ENCODE measurements at places on chromosomes 2 and 18.

GRCh38 chr2:137800386-137800785 is 163.9 kb upstream of the HNMT start:
- no peak for DNase-seq

DNA sequence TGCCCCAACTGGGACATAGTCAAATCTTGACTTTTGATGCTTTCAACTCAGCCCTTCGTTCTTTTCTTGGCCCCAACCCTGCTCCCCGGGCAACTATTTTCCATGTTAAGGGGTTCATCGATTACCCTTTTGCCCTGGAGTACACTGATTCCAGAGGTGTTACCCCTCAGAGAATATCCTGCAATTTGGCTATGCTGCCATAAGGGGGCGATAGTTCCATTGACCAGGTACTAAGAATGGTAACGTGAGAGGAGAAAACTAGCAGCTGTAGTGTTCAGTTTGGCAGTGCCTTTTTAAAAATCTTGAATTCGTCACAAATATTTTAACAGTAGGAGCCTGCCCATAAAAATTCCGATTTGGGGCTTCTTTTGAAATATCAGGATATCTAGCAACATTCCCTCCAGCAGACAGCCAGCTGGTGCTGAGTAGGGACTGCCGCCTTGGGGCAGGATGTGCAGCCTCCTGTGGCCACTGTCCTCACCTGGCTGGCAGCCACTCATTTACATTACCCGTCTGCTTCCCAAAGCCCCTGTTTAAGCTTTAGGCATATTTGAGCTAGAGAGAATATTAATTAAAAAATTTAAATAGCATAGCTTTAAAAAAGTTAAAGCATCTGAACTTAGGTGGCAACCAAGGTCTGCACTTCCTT is 146.3 kb upstream of the SKOR2 start:
- DNase-seq = no peak

DNA sequence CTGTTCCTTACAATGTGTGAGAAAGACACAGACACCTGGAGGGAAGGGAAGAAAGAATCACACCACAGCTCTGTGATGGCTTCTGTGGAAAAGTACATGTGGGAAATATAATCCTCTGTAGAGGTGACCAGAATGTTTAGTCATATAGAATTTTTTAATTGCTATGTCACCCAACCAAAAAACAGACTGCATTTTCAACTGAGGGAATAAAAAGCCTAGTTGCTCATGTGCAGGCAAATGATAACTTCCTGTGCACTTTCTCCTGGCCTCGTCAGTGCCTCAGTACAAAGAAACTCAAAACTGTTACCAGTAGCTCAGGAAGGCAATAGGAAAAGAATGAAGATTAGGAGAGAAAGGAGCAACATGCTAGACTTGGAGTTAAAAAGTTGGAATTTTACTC is 326.8 kb downstream of the OSR1 start:
- DNase-seq = no peak

GRCh38 chr2:106076941-106077340 is 117.2 kb downstream of the UXS1 start:
- DNase-seq = no peak

DNA sequence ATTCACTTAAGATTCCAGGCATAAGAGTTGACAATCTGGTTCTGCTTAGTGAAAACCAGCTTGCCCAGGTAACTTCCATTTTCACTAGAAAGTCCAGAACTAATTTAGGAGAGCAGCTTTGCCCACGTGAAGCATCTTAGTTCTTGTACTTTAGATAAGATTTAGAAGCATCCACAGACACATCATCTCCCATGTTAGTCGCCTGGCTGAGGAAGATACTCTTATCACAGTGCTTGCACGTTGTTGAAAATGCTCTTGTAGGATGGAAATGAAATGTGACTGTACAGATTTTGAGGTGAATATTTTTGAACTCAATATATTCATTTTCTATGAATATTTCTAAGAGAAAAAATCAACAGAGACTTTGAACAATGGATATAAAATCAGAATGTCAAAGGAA is 159.7 kb downstream of the SOCS6 start:
- DNase-seq = no peak

DNA sequence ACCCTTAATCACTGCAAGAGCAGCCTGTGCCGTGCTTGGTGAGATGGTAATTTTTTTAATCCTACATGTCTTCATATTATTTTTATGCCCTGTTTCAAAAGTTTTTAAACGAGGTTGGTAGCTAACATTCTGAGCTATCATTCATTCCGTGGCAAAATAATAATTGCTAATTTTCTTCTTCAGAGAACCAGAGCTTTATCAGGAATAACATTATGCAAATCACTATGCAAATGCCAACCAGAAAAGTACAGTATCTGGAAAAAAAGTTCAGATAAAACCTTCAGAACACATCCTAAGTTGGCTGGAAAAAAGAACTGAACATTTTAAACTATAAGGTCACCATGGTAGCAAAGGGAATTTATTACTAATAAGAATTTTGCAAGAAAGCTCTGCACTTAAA is 165.1 kb upstream of the NABP1 start:
- no peak for DNase-seq

GRCh38 chr2:134576478-134576877 is 142.3 kb downstream of the TMEM163 start:
- no peak for DNase-seq

GRCh38 chr2:60068755-60069154 is 484.7 kb downstream of the BCL11A start:
- no peak for DNase-seq

DNA sequence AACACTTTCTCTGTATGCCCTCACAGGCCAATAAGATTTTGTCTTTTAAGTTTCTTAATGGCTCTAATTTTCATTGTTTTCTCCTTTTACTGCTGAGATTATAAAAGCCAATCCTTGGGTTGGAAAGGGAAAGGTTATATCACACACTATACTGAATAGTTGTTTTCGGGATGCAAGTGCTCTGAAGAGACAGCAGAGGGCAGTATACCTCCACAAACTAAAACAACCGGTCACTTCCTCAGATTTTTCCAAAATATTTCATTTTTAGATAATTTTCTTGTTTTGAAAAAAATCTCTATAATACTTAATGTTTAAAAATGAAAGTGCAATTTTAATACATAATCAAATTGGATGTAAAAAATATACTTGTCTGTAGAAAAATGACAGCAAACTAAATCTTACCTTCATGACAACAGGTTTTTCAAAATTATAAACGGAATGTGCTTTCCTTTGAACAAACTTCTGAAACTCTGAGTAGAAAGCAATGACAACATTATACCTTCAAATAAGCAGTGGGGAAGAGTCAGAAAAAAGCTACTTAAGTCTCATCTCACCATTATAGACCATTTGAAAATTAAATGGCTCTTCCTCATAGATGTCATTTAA is 82.7 kb downstream of the ORC4 start:
- DNase-seq = no peak

DNA sequence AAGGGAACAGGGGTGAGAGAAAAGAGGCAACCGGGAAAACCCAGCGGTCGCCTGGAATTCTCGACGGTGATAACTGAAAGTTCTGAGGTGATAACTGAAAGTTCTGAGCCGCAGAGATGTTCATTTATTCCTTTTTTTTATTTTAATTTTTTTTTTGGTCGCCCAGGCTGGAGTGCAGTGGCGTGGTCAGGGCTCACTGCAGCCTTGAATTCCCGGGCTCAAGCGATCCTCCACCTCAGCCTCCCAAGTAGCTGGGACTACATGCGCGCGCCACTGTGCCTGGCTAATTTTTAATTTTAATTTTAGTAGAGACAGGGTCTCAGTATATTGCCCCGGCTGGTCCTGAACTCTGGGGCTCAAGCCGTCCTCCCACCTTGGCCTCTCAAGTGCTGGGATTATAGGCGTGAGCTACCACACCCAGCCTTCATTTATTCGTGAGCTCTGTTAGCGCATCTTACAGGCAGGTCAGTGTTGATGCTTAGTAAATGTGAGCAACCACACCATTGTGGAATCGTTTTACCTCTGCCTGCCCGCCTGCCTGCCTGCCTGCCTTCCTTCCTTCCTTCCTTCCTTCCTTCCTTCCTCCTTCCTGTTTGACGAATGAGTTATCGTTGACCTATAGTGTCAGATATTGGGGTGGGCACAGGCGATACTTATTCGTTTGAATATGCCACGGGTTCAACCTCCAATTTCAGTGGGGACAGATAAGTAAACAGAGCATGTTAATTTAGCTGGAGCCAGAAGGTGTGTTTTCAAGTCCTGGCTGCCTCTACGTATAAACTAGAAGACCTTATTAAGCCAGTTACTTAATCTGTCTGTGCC is 557 bp upstream of the E2F6 start:
- DNase-seq = no peak

- no peak for DNase-seq
These were observed 21.2 kb upstream of the TET3 start for GRCh38 chr2:73963385-73964120.

GRCh38 chr2:173472112-173472511 is 117.4 kb downstream of the CDCA7 start:
- no peak for DNase-seq

GRCh38 chr2:98382739-98383138 is 36.5 kb downstream of the CNGA3 start:
- DNase-seq = no peak

Data from AG04449 (cell line).